ENCODE measurements at places on chromosomes 12 and 14.

DNA sequence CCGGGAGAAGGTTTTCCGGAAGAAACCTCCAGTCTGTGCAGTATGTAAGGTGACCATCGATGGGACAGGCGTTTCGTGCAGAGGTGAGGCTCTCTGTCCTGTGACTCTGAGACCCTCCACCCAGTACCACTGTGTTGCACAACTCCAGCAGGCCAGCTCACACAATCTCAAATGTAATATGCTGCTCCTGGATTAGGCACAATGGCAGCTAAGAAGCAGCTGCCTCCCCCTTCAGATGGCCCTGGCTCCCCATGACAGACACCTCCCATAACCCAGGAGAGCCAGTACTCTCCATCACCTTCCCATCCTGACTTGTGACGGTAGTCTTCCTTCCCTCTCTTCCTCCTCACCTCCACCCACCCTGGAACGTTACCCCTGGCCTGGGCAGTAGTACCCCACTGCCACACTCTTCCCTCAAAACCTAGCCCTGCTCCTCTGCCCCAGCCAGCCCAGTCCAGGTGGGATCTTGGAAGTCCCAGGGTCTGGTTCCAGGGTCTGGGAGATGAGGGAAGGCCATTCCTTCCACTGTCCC lies 2.1 kb downstream of the TNS2 start:
- DNase-seq: no peak

- DNase-seq: no peak
Observed at GRCh38 chr12:59382282-59383078, 213.3 kb upstream of the SLC16A7 start.

DNA sequence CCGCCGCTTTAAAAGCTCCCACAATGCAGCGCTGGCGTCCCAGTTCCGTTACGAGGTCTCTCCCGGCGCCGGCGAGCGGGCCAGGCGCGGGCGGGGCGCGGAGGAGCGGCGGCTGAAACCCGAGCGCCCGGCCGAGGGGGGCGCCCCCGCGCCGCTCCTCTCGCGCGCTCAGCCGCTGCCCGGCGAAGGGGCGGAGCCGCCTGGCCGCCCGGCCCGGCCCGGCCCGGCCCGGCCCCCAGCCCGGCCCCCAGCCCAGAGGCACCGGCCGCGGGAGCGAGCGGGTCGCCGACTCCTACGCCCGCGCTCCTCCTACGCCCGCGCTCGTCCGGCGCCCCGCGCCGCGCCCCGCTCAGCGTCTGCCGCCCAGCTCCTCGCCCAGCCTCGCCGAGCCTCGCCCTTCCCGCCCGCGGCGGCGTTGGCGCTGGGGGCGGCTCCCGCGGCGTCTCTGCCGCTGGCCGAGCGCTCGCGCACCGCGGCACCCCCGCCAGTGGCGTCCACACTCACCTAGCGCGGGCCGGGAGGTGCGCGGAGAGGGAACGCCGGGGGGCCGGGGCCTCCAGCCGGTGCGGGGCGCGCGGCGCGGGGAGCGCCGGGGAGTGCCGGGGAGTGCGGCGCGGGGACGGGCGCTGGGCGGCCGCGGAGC lies at the start of gene RASSF8:
RASSF8 (plus strand) TSS at position 255 of the 643 bp plus-strand sequence. CDS start 96,662 bp downstream, outside the sequence.
- DNase-seq: no peak

- no peak for DNase-seq
Observed at GRCh38 chr14:96214793-96215192, 10.2 kb downstream of the BDKRB2 start.

GRCh38 chr12:203462-204260 lies 10.3 kb downstream of the SLC6A12 start:
- DNase-seq: no peak

GRCh38 chr12:121996945-121997612 lies 24.6 kb upstream of the BCL7A start:
- DNase-seq: no peak

- DNase-seq: no peak
Observed at GRCh38 chr12:82838131-82838551, 151.4 kb downstream of the TMTC2 start.

- no peak for DNase-seq
Observed at GRCh38 chr14:83994020-83994419, 1535.9 kb upstream of the FLRT2 start.

DNA sequence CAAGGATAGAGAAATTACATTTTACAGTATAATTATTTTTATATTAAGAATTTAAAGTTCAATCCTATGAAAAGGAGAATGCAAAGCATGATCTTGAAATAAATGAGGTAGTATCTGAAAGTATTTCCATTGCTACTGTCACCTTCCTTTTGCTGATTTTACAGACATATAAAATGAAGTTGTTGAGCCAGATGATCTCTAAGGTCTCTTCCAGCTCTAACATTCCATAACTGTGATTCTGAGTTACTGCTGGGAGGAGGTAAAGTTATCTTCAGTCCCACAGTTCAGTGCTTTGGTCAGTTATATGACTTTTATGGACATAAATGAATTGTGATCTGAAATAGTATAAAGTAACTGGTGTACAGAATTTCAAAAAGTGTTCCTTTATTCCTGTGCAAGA lies 52.8 kb downstream of the SLC38A6 start:
- no peak for DNase-seq

DNA sequence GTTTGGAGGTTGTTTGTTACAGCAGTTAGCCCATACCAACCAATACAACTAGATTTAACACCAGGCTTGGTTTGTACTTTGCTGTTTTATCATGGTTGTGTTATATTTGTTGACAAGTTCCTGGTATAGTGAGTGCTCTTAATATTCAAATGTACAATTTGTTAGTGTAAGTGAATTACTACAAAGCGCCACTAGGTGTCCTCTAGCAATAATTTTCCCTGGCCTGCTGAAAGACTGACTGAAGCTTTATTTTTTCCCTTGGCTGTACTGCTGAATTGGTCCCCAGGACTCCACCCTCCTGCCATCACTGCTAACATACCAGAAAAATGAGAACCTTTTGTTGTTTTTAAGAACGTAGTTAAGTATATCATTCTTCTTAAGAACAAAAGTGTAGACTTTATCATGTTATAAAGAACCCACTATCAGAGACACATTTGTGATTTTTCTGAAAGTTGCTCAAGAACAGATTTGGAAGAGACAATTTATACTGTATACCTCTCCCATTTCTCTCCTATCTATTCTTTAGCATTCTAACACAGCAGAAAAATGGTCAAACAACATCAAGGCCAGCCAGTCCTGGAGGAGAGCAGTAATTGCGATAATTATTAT lies 75.3 kb upstream of the FAR2 start:
- DNase-seq: no peak

DNA sequence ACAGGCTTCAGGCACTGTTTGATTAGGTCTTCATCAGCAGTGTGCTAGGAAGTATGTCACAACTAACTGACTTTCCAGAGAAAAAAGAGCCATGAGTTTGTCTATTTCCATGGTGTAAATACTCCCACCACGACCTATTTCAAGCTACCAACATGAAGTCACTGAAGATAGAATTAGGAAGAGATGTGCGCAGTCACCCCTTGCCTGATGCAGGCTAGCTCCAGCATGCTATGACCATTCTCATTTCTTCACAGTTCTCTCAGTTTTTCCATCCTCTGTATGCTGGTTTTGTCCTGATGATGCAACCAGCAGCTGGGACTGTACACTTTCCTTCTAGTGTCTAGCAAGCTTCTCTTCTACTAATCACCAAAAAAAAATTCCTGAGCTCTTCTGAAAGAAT lies 191.6 kb upstream of the NUDT4 start:
- DNase-seq: no peak

DNA sequence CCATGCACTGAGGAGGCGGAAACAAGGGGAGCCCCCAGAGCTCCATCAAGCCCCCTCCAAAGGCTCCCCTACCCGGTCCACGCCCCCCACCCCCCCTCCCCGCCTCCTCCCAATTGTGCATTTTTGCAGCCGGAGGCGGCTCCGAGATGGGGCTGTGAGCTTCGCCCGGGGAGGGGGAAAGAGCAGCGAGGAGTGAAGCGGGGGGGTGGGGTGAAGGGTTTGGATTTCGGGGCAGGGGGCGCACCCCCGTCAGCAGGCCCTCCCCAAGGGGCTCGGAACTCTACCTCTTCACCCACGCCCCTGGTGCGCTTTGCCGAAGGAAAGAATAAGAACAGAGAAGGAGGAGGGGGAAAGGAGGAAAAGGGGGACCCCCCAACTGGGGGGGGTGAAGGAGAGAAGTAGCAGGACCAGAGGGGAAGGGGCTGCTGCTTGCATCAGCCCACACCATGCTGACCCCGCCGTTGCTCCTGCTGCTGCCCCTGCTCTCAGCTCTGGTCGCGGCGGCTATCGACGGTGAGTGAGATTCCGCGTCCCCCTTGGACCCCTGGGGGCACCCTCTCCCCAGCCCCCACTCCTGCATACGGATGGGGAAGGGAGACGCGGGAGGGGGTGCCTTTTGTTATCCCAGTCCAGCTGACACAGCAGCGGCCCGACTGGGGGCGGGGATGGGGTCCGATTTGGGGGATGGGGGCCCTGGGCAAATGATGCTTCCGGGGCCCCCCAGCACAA lies 400 bp downstream of the LRP1 start:
- DNase-seq: no peak

DNA sequence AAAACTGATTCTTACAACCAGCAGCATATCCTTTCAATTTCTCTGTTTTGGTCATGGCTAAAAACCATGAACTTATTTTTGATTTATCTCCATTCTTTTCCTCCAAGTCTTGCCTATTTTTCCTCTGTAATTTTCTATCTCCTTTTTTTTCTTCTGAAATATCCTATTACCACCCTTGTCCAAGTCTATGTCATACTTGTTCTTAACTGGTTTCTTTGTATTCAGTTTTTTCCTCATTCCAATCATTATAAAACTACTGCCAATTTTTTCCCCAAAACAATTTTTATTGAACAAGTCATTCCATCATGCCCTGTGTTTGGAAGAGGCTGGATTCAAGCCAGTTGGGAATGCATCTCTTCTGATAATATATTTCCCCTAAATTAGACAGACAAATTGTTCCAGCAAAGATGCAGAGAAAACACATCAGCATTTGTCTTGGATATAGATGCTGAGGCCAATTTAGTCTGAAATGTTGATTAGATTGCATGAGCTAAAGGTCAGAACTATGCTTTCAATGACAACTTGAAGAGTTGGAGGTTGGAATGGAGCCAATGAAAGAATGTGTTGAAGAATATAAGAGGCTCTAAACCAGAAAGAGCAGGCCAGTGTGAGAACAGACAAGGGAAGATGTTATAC lies 30.7 kb downstream of the OTOGL start:
- DNase-seq: peak; percentile 81

DNA sequence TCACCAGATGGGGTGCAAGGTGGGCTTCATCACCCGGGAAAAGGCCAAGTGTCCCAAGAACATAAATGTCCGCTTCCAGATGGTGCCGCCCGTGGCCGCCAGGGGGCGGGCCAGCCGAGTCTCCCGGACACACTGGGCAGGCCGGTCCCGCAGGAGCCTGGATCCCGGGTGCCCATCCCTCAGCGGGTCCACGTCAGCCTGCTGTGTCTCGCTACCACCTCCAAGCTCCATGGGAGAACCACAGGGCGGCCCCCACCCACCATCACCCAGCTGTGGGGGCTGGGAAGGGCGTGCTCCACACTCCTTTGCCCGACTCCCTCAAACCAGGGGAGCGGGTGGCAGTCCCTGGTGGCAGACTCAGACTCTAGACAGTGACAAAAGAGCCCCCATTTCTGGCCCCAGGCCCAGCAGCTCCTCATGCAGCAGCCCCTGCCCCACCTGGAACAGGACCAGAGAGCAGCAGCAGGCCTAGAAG lies 22.0 kb upstream of the NUDT14 start:
- no peak for DNase-seq

DNA sequence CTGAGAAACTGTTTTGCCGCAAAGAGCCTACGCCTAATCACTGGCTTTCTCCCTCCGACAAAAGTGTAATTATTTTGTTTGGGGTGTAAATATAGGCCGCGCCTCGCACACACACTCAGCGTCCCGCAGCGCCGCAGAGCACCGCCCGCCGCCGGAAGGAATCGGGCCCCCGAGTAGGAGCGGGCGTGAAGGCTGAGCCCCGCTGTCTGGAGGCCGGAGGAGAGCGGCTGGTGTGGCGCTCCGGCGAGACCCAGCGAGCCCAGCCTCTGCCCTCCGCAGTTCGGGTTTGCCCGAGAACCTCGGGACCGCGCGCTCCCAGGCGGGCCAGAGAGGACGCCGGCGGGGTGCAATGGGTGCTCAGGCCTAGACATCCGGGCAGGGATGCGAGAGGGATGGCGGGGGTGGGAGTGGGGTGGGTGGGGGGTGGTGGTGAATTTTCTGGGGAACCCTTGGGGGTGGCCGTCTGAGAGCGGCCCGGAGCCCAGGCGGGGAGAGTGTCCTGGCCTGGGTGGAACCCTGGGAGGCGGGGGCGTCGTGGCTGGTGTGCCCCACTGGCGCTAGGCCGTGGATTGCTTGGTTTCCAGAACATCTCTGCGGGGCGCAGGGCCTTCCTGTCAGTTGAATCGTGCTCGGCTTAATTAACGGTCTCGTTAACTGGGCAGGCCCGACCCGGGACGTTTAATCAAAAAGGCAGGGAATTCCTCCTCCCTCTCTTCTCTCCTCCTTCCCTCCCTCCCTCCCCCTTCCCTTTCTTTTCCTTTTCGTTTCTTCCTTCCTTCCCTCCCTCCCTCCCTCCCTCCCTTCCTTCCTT lies 4.7 kb upstream of the LHX5 start:
- DNase-seq: no peak

DNA sequence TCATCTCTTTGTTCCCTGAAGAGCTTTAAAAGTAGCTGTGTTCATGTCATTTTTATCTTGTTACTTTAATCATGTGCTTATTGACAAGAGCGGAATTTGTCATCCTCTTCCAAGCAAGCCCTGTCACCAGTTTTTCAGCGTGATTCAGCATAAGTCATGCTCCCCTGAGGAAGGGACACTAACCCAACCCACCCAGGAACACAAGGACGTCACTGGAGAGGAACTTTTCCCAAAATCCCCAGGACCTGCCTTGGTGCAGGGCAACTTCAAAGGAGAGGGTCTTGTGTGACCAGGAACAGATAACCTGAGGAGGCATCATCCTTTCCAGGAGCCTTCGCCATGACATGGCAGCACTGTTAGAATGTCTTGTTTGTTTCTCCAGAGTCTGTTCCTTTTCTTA lies 107.1 kb upstream of the DIO3 start:
- no peak for DNase-seq

GRCh38 chr12:64890873-64891468 lies 66.5 kb downstream of the TBC1D30 start:
- DNase-seq: no peak

- no peak for DNase-seq
Observed at GRCh38 chr12:7109572-7109920, 532 bp upstream of the C1RL start.

GRCh38 chr12:110537605-110538409 lies 35.7 kb downstream of the RAD9B start:
- DNase-seq: no peak

GRCh38 chr12:94458877-94459727 lies 565 bp downstream of the CEP83 start:
- DNase-seq: peak; percentile 12

GRCh38 chr12:19643635-19644034 lies 204.3 kb downstream of the AEBP2 start:
- no peak for DNase-seq

DNA sequence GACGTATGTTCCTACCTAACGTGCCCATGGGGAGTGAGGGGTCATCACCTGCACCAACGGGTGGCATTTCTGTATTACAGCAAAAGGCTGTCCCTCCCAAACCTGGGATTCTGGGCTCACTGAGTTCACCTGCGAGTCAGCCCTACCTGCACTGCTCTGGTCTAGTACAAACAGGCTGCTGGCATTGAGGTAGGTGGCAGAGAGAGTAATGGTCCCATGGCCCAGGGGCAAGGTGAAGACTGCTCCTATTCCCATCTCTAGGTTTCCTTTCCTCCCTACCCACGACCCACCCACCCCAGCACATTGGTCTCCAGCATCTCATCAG lies 421 bp downstream of the SUOX start:
- no peak for DNase-seq

GRCh38 chr12:14260011-14260993 lies 105.2 kb upstream of the ATF7IP start:
- DNase-seq: peak; percentile 77
